ENCODE measurements at places on chromosomes 3 and 15.

DNA sequence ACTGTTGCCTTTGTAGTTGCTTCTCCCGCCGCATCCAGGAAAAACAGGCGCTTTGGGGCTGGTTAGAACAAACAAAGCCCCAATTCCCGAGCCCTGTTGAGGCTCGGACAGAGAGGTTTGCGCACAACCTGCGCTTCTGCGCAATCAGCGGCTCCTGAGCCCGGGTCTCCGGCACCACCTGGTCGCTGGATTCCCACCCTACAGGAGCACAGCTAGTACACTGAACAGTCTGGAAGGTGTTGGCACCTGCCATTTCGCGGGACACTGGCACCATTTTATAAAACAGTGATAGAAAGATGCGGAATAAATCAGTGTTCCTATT, 13.8 kb downstream of the ZIC4 start:
- DNase-seq, result no peak

DNA sequence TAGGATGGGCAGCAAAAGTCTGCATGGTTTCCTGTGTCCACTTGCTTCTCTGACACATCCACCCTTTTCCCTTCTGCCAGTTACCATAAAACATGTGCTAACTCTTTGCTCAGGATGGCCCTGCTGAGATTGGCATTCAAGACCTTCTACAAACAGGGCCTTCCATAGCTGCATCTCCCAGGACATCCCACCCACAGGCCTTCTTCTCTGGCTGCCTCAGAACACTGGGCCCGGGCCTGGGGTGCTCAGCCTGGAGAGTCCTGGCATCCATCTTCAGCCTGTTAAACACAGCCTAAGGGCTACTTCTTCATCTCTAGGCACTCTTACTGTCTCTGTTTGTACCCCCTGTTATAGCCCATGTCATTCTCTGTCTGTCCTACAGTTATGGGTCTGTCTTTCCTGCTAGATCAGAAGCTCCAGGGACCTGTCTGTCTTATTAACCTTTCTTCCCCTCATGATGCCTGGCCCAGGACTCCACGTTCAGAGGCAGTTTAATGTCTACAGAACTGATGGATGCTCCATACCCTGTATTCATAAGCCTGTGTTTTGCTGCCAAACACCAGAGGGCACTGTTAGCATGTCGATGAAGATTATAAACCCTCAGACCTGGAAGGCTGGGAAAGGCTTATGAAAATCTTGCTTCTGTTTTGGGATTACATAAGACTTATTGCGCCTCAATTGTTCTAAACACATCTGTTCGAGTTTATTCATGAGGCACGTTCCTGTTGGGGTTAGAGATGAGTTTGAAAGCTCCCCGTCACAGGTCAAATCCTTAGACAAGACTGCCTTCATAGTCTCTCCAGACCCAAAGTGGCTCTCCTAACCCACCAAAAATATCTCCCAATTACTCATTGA, 16.5 kb downstream of the SEMA3G start:
- peak; percentile 71 for DNase-seq

- DNase-seq, result no peak
These were observed 567.8 kb downstream of the ZIC1 start for GRCh38 chr3:147977001-147977400.

- DNase-seq, result no peak
These were observed 305 bp upstream of the KPNA1 start for GRCh38 chr3:122515020-122515468.

GRCh38 chr3:9810846-9811245, 784 bp downstream of the TTLL3 start:
- DNase-seq, result no peak

Measured in AG04450 (cell line).